SK-N-DZ (cell line): ENCODE measurements at places on chromosomes 4 and X.

DNA sequence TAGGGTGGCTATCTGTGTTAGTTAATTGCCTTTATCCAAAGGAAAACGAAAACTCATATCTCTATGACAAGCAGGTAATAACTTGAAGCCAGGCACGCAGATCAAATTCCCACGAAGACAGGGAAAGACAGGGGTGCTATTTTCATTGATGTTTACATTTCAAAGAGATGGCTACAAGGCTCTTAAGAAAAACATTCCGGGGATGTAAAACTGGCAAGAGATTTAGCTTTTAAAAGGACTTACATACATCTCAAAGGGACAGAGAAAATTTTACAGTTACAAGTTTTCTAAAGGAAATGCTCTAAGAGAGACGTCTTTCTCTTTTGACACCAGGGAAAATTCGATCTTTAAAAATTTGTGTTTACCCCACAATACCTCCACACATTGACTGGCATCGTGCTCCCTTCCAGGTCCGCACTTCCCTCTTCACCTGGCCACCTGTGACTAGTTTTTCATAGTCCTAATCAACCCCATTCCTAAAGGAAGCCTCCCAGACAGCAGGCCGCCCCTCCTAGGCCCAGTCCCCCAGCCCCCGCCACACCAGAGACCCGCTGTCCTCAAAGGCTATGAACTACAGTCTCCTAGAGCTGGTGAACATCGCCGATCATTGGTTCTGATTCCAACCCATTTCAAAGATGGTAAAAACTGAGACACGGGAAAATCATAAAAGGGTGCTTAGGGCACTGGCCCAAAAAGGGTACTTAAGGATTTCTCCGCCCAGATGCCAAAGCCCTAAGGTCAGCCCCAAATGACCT, 649 bp upstream of the ARAF start:
- DNase-seq = no peak

DNA sequence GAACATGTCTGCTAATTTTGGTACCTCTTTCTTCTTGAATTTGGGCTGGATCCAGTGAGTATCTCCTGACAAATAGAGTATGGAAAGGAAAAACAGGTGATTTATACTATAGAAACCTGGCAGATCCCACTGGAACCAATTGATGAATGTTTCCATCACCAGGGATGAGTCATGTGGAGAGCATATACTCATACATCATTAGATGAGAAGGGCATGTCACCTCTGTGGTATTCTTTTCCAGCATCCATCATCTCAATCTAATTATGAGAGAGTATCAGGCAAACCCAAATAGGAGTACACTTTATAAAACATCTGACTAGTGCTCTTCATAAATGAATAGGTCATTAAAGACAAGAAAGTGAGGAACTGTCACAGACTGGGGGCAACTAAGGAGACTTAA, 90.7 kb downstream of the CLDN22 start:
- DNase-seq = no peak

DNA sequence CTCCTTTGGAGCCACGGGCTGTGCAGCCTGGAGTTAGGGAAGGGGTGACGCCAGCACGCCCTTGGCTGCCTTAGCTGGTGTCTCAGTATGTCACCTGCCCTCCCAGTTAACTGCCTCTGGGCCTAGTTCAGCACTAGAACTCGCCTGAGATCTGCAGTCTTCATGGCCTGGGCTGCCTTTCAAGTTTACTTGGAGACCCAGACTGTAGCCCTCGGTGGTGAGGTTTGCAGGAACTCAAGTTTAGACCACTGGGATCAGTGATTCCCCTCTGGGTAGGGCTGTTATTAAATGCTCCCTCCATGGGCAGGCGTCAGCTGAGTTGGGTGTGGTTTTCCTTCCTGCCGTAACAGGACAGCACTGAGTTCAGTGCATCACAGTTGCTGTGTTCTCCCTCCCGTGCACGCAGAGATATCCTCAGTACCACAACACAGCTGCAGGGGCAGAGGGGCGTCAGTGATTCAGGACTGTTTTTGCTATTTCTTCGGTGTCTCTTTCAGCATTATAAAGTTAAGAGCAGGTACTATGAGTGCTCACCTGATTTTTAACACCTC, 30.5 kb downstream of the PLAC8 start:
- DNase-seq = no peak

DNA sequence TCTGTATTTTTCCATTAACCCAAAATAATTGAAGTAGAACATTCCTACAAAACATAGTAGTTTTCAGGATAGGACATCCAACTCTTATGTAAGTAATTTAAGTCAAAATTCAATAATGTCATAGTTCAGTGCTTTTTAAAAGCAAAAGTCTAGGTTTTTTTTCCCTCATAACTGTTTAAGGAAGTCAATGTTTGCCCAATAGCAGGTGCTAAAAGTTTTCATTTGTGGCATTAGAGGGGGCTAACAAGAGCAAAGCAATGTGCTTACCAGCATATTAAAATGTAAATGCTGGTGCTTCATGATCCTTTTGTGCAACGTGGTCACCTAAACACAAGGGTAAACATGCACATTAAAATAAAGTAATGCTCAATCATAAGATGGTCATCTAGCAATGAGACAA, 155.2 kb upstream of the PPP1R2C start:
- no peak for DNase-seq

- DNase-seq = no peak
These were observed 73.2 kb downstream of the UBE2K start for GRCh38 chr4:39770969-39771724.

GRCh38 chrX:73849073-73849472, 286.1 kb downstream of the CHIC1 start:
- no peak for DNase-seq

DNA sequence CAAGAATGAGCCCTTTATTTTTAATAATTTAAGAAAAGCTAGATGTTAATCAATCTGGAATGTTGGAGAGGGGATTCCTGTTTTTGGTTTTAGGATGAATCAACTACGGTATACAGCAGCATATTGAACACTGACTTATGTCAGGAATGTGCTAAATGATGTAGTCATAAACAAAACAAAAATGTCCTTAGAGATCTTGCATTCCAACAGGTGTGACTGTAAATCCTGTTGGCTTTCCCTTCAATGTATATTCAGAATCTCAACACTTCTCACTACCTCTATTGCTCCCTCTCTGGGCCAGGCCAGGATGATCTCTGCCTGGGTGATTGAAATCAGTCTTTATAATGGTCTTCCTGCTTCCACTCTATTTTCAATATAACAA, 37.8 kb upstream of the BDH2 start:
- DNase-seq = no peak

DNA sequence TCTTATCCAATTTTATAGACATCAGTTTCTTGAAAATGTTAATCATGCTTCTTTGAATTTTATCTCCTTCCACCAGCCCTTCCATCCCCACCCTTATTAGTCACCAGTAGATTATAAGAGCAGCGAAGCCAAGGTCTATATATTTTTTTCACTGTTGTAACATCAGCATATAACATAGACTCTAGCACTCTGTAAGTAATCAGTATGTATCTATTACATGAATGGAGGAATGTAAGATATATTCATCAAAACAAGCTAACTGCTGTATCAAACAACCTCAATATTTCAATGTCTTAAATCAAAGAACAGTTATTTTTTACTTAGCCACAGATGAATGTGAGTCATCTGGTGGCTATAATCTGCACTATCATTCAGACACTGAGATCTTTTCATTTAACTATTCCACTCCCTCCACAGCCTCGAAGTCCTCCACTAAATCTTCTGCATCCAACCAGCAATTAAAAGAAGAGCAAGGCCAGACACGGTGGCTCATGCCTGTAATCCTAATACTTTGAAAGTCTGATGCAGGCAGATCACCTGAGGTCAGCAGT, 178.9 kb downstream of the CENPC start:
- DNase-seq = no peak

DNA sequence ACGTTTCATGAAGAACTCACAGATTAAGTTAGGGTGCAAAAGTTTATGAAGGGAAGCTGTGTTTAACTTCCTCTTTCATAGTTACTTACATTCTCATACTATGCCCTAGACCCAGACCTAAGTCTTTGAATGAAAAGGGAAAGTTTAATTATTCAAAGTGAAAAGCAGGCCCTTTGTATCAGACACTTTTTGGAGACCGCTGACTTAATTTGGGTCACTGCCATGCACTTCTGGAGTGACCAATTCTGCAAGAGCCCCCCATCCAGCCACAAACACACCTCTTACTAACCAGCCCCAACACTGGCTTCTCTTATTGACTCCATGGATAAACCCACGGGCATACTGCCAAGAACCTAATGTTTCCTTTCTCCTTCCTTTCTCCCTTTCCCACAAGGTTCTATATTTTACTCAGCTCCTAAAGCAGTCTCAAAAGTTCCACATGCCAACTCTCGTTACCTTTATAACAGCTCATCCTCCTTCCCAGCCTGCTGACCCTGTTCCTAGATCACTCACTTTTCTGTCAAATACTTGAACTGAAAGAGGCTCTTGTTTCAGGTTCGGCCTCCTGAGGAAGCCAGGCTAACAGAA, 34.5 kb downstream of the ABCE1 start:
- no peak for DNase-seq

GRCh38 chr4:100356172-100356571, 161.7 kb downstream of the EMCN start:
- no peak for DNase-seq

DNA sequence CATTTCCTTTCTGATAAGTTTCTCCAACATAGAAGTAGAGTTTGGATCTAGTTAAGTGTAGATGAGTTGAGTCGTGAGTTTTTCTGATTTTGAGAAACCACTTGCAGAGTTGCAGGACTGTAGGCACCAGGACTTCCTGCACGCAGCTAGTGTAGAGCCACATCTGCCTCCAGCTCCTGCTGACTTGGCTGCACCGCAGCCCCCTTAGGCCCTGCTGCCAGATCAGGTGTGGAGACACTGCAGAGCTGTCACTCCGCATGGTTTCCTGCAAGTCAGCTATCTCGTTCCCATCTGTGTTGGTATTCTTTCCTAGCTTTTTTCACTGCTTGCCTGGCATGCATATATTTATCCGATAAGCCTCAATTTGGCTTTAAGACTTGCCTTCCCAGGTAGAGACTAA, 48.9 kb downstream of the PCDH7 start:
- DNase-seq = peak; percentile 11

DNA sequence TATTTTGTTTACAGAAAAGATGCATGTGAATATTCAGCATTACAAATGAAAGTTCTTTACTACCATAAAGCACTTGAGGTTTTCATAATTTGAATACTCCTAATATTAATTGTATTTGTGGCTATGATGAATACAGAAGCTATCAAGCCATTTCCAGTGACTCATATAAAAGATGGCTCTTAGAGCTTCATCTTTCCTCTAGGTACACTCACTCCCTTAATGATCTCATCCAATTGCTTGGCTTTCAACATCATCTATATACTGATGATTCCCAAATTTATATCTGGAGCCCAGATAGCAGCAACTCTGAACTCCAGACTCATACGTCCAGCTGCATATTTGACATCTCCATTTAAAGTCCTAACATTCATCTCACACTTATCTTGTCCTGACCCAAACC, 183.4 kb upstream of the FAM241A start:
- no peak for DNase-seq

- no peak for DNase-seq
These were observed 250.7 kb upstream of the PGRMC2 start for GRCh38 chr4:128538111-128538882.
